ENCODE measurements at places on chromosomes 5 and 9. TPM values are rescaled to one million over a fixed set of nuclear protein-coding genes. Genes with fewer than 3 reads are reported as not detected.

The MEIKIN gene
- not detected for total RNA-seq

The SLC46A2 gene
- not detected for total RNA-seq

The FOXD4L3 gene
- not detected for total RNA-seq

The EGFLAM gene
- 0.33 TPM for total RNA-seq

The FAM153A gene
- total RNA-seq: 1.2 TPM

The IL5 gene
- not detected for total RNA-seq

The TEX48 gene
- not detected for total RNA-seq

The FLT4 gene
- total RNA-seq: 6.3 TPM

The SPINK6 gene
- total RNA-seq: not detected

The GDF9 gene
- 0.24 TPM for total RNA-seq

The WDR31 gene
- 0.72 TPM for total RNA-seq

The RHOBTB3 gene
- total RNA-seq: 6.6 TPM

The SPARC gene
- total RNA-seq: 323 TPM

The IL31RA gene
- total RNA-seq: not detected

The AMBP gene
- total RNA-seq: 0.81 TPM

The TOR1A gene
- total RNA-seq: 60.1 TPM

The IFNA21 gene
- not detected for total RNA-seq

The SV2C gene
- total RNA-seq: 0.02 TPM

The ZFP37 gene
- total RNA-seq: 4.8 TPM

The ZNF883 gene
- 10.7 TPM for total RNA-seq

The PCDHAC1 gene
- 8.7 TPM for total RNA-seq

All from H9 (cell line).